ENCODE measurements at places on chromosomes 6 and 20.

DNA sequence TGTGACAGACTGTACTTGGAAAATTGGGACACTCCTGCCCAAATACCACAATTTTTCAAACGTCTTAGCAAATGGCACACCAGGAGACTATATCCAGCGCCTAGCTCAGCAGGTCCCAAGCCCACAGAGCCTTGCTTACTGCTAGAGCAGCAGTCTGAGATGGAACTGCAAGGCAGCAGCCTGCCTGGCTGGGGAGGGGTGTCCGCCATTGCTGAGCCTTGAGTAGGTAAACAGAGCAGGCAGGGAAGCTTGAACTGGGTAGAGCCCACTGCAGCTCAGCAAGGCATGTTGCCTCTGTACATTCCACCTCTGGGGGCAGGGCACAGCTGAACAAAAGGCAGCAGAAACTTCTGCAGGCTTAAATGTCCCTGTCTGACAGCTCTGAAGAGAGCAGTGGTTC, 1003.3 kb upstream of the MAP3K7 start:
- DNase-seq: no peak

GRCh38 chr20:3724356-3724755, 8.1 kb upstream of the HSPA12B start:
- no peak for DNase-seq

- DNase-seq: no peak
Measured at GRCh38 chr6:56766806-56767178, 124.1 kb upstream of the DST start.

- no peak for DNase-seq
Measured at GRCh38 chr20:61791995-61792394, 273.7 kb downstream of the TAF4 start.

- no peak for DNase-seq
Measured at GRCh38 chr20:4227085-4227821, 211.9 kb upstream of the RNF24 start.

GRCh38 chr6:53263917-53264316, 84.8 kb downstream of the ELOVL5 start:
- no peak for DNase-seq

- no peak for DNase-seq
Measured at GRCh38 chr6:135434095-135434494, 63.4 kb downstream of the AHI1 start.

- peak; percentile 33 for DNase-seq
Measured at GRCh38 chr6:130517444-130517931, 151.7 kb downstream of the TMEM200A start.

DNA sequence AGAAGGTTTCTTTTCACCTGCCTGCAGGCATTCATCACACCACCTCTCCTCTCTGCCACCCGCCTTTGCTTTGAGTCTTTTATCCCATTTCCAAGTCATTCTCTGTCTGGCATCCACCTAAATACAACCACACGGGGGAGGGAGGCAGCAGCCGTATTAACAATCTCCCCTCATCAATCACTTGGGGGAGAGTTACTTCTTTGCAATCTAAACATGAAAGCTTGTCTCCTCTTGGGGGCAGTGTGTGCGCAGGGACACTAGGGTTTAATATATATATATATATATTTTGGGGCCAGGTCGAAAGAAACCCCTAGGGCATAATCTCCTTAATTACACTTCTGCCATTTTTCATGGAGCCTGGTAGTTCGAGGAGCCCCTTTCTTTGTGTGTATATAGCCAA, 214.5 kb downstream of the TSHZ2 start:
- DNase-seq: no peak

DNA sequence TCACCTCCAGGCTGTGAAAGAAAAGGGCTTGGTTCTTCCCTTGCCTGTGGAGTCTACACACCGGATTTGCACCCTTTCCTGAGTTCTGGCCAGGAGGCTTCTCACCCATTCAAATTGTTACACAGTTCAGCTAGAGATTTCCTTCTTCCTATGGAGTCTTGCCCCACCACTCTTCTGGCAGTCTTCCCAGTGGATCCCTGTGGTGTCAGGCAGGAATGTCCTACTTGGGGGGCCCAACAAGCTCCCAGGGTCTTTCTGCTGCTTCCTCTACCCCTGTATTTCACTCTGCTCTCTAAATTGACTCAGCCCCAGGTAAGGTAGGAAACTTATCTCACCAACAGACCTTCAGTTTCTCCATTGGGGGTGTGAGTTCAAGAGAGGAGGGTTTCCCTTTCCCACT, 14.0 kb upstream of the CST9L start:
- no peak for DNase-seq

GRCh38 chr20:56995635-56996075, 270.8 kb downstream of the BMP7 start:
- no peak for DNase-seq

- no peak for DNase-seq
Measured at GRCh38 chr6:35722121-35722761, 14.6 kb upstream of the ARMC12 start.

DNA sequence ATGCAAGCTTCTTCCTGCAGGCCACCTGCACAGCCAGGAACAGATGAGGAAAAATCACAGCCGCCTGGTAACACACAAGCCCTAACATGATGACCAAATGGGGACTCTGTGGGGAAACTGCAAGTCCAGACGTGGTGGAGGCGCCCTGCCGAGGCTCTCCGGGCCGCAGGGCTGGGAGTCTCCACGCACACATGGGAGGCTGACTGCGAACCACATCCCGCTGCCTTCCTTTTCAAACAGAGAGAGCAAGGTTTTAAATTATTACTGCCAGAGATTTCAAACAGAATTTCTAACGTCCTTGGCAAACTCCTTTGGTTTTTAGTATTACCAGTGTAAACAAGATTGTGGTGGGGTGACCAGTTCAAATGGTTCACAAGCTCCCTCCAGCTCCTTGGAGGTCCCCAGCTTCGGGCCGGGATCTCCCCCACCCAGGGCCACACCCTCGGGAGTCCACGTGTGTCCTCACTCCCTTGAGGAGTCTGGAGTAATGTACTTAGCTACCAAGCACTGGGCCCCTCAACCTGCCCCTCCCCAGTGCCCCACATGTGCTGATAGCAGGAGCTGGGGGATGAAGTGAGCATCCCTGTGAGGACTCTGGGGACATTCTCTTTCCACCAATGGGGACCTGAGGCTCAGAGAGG, 252.7 kb downstream of the TAF4 start:
- DNase-seq: no peak

- no peak for DNase-seq
Measured at GRCh38 chr20:61435184-61435822, 183.2 kb downstream of the CDH4 start.

GRCh38 chr20:4791121-4791520, 69.4 kb downstream of the PRND start:
- no peak for DNase-seq

DNA sequence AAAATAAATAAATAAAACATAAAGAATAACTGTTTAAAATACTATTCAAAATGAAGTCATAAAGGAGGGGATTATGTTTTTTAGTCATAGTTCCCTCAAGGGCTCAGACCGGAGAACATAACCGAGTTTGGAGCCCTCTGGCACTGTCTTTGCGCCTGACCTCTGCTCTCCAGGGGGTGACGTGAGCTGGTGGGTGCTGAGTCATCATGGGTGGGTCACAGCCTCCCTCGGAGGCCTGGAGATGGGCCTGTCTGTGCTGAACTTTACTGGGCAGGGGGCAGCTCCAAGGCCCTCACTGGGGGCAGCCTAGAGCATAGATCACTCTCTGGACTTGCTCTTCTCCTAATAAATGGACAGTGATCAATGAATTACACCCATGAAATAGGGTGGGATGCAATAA, 3.1 kb upstream of the MAVS start:
- no peak for DNase-seq

DNA sequence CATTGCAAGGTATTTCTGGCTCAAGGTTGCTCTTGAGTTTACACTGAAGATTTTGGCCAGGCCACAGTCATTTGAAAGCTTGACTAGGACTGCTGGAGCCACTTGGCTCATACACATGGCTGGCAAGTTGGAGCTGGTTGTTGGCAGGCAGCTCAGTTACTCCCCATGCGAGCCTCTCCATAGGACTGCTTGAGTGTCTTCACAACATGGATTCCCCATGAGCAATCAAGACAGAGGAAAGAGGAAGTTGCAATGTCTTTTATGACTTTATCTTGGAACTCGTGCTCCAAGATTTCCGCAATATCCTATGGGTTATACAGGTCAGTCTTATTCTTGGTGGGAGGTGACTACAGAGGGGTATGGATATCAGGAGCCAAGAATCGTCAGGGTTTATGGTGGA, 1.4 kb upstream of the MANBAL start:
- DNase-seq: no peak

DNA sequence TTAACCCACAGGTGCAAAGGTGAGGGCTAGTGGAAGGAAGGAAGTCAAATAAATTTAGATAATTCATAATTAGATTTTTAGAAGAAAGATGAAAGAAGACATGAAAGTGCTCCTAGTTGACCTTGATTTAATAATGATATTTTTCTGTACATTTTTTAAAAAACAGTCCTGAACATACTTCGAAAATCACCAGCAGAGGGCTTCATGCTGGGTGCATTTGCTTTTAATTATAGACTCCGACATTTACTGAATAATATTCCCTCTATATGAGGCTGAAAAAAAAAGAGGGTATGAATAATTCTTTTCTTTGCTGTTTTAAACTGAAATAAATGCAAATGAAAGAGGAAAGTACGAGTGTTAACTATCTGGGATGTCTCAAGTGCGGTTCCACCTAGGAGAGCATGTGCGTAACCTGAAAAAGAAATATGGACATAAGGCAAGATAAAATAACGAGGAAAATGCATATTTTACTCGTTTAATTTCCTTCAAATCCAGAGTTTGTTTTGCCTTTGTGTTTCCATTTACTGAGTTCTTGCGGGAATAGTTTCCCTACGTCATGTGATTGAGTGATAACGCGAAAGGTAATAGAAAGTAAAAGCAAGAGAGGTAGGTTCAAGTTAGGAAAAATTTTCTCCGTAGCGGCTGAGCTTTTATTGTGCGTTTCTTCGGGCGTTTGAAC, 3.1 kb upstream of the TFAP2B start:
- no peak for DNase-seq

DNA sequence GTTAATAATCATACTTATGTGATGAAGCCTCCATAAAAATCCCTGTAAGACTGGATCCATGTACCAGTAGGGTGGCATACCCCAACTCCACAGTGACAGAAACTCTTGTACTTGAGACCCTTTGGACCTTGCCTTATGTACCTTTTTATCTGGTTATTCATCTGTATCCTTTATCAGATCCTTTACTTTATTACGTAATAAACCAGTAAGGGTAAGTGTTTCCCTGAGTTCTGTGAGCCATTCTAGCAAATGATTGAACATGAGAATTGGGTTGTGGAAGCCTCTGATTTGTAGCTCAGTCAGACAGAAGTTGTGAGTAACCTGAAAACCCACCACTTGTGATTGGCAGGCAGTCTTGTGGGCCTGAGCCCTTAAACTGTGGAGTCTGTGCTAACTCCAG, 229.7 kb downstream of the FOXA2 start:
- no peak for DNase-seq

DNA sequence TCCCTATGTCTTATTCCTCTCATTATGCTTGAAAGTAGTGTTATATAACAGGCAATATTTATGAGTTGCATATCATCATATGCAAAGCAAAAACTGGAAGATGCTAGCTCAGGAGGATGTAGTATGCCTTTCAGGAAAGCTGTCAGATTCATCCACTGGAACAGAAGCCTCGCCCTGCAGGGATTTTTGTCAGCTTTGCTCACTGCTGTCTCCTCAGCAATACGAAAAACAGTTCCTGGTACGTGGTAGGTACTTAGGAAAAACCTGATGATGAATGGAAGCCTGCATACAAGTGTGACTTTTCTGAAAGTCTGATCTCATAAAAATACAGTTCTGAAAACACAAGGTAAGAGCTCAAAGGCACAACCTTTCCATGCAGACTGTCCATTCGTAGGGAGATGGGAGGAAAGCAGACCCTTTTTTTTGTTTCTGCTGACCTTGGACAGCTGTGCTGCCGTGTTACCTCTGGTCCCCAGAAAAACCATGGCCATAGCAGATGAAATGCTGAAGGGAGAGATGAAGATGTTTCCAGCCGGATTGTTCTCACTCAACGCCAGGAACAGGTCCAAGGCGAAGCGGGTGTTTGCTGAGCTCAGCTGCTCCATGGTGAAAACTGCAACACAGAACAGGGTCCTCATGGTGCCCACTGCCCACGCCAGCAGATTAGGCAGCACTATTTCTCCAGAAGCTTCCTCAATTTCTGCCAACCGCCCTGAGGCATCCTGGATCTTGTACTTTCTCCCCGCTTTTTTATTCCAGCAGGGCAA, 1.5 kb downstream of the SERPINB1 start:
- no peak for DNase-seq

- no peak for DNase-seq
Measured at GRCh38 chr20:19562426-19562825, 195.6 kb upstream of the RIN2 start.

DNA sequence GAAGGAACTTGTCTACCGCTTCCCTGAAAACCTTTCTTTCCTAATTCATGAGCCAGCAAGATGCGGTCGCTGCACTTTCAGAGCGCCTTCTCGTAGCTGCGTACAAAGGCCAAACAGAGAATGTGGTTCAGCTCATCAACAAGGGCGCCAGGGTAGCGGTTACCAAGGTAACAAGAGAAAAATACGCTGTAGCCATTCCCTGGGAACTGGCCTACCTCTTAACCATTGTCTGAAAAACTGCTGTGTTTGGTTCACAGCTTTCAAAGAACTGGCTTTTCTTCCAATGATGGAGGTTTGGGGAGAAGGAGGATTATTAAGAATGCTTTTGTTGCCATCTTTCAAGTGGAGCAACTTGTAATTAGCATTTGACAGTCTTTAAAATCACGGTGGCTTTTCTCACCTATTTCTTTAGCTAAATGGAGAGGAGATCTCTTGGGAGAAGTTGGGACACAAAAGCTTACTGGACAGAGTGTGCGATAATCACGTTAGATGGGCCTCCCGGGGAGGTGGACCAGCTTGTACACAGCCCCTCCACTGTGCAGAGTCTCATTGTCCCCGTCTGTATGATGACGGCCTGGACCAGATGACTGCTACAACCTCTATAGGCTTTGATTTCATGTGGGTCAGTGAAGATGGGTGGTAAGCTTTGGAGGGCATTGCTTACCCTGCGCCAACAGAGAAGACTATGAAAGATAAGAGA, 71.5 kb downstream of the LYRM2 start:
- DNase-seq: no peak

GRCh38 chr6:10582774-10583508, 61.8 kb downstream of the GCNT2 start:
- DNase-seq: no peak

All from CD4-positive, alpha-beta T cell treated with Interleukin-12 subunit alpha and Interleukin-12 subunit beta, for 1 hour (primary cell).